ENCODE measurements at places on chromosomes 2 and 18.

DNA sequence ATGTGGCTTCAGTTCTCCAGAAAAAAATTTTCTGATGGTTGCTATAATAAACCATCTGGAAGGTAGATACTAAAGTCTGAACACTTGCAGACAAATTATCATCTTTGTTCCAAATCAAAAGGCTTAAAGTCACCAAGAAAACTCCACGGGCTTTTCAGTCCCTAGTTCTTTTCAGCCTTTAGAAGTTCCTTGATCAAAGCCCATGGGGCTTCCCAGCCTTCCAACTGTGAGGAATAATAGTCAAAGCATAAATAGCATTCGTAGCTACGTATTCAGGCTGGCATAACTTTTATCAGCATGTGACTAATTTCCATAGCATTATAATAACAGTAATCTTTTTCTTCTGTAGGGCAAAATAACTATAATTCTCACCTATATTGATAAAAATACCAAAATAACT, 13.9 kb downstream of the SCG2 start:
- DNase-seq = no peak

DNA sequence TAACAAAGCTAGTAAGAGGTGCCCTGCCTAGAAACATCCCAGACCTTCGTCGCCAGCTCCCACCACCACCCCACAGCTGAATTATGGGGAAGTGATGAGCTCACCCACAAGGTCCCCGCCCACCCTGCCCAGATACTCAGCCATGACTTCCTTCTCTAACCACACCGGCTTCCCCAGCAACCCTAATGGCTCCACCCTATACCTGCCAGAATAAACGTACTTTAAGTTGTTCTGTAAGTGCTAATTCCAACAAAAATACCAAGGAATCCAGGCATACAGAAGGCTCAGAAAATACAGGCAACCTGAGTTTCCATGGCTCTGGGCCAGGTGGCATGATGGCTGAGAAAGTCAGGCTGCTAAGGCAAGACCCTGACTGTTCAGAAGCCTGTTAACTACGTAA, 39.1 kb downstream of the TMEM163 start:
- DNase-seq = peak; percentile 57

- no peak for DNase-seq
Observed at GRCh38 chr18:62545098-62545497, 22.3 kb downstream of the ZCCHC2 start.

- no peak for DNase-seq
Observed at GRCh38 chr18:31566576-31567306, 24.9 kb upstream of the TTR start.

DNA sequence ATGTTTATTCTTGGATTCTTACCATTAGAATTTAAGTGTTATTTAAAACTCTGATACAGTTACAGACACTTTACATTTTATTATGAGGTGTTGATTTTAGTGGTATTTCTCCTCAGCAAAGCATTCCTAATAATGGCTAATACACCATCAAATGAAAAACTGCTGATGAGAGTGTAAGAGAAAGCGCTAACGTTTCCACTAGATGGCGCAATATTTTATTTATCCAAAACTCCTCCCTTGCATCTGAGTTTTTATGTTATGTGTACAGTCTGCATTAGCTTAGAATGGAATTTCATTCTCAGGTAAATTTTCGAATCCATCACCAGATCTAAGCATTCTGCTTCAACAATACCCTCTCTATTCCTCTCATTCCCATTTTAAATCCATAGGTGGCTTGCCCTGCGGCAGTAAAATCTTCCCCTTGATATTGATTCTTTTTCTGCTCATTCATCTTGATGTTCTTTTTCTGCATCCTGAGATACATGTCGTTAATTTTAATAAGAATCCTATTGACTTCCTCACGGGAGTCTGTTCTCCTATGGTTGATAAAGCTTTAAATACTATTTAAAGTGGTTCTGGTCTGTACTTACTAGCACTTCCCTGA, 53.9 kb downstream of the PRKRA start:
- DNase-seq = peak; percentile 35

- DNase-seq = no peak
Observed at GRCh38 chr2:675460-675859, 1.7 kb downstream of the TMEM18 start.

- no peak for DNase-seq
Observed at GRCh38 chr18:27599202-27599829, 414.2 kb upstream of the CHST9 start.

DNA sequence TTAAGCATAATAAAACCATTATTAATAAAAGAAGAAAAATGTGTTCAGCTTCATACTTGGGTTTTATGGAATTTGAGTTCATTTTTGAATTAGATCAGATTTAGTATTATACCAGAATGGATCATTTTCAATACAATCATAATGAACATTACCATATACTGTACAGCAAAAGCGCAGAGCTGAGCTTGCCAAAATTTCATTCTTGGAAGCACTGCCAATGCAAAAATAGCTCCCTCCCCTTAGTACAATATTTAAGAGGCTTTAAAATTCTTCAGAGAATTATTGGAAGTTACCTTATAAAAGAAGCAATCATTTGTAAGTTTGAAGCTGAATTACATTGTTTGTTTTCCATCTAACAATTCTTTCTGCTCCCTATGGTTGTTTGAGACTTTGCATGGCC, 938.1 kb upstream of the SLC39A10 start:
- no peak for DNase-seq

DNA sequence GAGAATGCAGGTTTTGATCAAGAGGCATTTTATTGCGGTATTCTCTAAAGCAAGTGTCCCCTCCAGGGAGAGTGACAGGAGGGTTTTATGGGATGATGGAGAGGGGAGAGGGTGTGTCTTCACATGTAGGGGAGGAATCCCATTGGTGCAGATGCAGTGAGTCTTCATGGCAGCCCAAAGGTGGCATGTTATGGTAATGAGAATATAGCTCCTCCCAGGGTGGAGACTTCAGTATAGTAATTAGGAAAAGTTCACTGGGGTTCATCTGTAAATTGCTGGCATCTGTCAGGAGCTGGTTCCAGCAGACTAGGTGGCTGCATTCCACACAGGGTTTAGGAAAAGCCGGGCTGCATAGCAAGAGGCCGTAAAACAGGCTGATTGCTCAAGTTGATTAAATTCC, 230.7 kb upstream of the CCDC68 start:
- DNase-seq = no peak
